Right cardiac atrium (tissue), 5 donors: ENCODE measurements at places on chromosomes 12 and 14. TPM values are rescaled to one million over a fixed set of nuclear protein-coding genes. Genes with fewer than 3 reads are reported as not detected.

COX6A1 gene
- 197 TPM for total RNA-seq

NKX2-1 gene
- not detected for total RNA-seq

- no peak for DNase-seq
These were observed 114.8 kb downstream of the RIMBP2 start for GRCh38 chr12:130601327-130601726.

RNFT2 gene
- total RNA-seq = 1.4 TPM

DNA sequence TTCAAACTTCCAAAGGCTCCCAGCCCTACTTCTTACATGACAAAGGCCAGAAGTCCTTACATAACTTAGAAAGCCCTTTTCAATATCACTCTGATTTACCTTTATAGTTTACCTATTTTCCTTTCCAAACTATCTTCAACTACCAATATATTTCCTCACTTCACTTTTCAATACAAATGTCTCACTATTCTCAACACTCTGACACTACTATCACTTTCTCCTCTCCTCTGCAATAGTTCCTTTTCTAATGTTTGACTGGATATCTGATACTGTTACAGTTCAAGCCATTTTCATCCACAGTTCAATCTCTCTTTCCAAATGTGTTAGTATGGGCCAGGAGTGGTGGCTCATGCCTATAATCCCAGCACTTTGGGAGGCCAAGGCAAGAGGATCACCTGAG, 3.3 kb downstream of the SARNP start:
- DNase-seq = no peak

DNA sequence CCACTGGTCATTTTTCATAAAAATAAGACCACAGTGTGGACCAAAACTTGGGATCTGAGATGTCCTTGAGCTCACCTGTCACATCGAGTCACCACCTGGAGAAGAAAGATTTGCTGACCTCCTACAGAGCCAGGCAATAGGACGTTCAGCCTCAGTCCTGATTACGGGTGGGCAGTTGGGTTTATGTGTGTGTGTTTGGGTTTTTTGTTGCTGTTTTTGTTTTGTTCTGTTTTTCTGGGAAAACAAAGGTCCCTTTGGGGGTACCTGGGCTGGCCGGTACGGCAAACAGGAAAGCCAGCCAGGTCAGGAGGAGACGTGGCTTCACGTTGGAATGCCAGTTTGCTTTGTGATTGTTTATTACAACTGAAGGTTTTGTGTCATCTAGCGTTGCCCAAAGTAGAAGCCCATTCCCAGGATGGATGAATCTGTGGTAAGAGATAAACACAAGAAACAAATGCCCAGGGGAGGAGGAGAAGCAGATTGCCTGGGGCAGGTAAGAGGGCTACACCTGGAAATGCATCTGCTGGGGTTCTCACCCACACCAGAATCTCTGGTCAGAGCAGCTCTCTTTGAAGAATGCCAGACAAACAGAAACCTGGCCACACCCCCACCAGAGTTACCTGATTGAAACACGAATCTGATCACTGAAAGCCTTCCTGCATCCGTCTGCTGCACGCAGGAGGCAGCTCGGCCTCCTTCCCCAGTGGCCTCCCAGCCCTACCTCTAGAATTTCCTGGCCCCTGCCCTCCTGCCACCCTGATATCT, 100.1 kb upstream of the DIO3 start:
- DNase-seq = no peak

DNA sequence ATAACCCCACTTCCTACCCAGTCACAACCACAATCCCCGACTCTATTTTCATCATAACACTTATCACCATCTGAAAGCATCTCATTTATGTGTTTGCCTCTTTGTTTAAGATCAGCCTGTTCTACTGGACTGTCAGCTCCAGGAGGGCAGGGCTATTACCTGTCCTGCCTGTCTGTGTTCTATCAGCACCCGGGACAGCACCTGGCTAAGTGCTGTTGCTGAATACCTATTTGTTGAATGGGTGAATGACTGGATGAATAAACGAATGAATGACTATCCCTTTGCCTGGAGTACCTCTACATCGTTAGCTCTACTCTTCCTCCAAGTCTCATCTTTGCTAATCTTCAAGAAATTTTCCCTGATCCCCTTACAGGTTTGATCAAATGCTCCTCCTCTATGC, 69.0 kb downstream of the WSCD2 start:
- DNase-seq = no peak

GRCh38 chr14:22556021-22556989, 32.7 kb downstream of the DAD1 start:
- peak; percentile 79 for DNase-seq

SOCS2 gene
- 11.3 TPM for total RNA-seq

DNA sequence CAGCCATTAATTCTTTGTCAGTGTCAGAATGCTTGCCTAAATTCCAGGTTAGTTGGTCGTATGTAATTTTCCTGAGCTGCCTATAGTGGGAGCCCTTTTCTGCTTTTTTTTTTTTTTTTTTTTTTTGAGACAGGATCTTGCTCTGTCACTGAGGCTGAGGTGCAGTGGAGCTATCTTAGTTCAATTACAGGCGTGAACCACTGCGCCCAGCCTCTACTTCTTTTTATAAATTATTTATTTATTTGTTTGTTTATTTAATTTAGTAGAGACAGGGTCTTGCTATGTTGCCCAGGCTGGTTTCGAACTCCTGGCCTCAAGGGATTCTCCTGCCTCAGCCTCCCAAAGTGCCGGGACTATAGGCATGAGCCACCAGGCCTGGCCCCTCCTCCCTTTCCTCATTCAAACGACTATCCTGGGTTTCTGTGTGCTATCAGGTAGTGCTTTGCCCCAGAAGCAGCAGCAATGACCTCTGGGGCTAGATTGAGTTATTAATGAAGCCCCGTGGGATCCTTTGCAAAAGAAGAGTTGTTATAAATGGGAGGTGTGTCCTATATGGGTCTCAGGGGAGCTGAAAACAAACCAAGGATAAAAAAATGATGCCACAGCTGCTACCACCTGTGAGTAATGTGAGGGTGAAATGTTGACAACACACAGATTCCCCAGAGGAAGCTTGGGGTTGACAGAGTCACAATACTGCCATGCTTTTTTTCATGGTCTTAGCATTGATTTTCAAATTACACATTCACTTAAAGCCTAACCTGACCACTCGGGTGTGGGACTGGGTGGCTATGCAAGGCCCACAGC, 34.6 kb upstream of the NFKBIA start:
- DNase-seq = no peak

DNA sequence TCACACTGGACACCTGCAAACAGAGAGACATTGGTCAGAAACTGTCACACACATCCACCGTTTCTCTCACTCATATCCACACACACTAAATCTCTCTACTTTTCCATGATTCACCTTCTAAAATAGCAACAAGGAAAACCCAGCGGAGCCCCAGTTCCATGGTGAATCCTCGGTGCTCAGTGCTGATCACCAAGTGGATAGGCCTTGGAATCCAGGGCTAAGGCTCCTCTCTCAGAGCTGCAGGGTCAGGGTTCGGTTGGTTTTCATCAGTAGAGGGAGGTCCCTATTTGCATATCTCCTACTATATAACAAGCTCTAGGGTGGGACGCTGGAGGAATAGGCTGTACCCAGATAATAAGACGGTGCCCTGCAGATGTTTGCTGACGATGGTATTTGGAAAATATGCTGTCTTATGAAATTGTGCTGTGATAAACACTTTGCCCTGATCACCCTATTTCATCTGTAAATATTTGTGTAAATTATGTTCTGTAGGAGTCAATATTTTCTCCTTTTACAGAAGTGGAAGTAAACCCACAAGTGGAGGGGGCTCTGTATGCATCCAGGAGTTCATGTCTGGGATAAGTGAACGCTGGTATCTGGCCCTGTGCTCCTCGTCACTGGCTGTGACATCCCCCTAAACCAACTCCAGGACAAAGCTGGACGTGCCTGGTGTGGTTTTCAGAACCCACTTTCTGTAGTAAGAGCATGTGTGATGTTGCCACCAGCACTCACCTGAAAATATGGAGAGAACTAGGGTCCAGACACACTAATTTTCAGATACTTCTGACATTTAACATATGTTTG, 709.2 kb downstream of the TMEM121 start:
- no peak for DNase-seq

KLRC4 gene
- not detected for total RNA-seq

SAMD4A gene
- total RNA-seq = 166 TPM

- no peak for DNase-seq
These were observed 2.1 kb upstream of the CDKN1B start for GRCh38 chr12:12715128-12715458.

GRCh38 chr12:72289633-72290032, 17.5 kb downstream of the TRHDE start:
- no peak for DNase-seq

DBX2 gene
- total RNA-seq = 0.65 TPM

RFC5 gene
- total RNA-seq = 5.0 TPM

DNA sequence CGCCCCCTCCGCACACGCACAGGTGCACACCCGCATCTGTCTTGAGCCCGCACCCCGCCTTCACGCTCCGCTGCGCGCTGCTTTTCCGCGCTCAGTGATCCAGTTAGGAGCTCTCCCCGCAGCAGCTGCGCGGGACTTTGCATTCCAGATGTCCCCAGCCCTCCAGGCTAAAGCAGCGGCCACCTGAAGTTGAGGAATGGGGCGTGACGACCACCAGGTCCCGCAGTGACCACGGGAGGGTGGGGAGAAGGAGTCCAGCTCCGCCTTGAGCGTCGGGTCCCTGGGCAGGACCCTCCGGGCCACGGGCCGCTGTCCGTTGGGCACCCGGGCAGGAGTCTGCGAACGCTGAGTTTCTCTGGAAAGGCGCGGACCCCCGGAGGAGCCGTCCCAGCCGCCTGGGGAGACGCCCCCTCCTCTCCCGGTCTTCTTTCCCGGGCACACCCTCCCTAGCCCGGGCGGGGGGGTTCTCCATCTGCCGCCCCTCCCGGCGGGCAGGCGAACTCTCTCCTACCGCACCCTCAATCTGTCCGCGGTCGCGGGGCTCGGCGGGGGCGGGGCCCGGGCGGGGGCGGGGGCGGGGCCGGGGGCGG, 334 bp upstream of the TMEM132C start:
- DNase-seq = peak; percentile 75

C12orf57 gene
- 262 TPM for total RNA-seq

DNA sequence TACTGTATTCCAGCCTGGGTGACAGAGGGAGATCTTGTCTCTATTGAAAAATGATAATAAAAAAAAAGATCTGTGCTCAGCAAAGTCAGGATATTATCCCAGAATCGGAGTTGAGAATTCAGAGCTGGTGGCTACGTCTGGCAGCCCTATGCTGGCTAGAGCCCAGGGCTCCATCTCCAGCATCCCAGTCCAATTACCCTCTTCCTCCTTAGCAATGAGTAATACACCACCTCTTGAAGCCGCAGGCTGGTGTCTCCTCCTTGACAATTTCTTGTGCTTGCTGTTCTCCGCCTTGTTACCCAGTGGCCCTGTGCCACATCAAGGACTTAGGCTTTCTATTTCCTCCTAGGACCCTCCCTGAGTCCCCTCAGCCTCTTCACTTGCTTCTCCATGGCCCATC, 38.4 kb upstream of the DDX11 start:
- no peak for DNase-seq

GRCh38 chr14:61691495-61691894, 3.8 kb upstream of the HIF1A start:
- DNase-seq = no peak

GUCY2C gene
- total RNA-seq = not detected

- DNase-seq = no peak
These were observed 2.7 kb downstream of the RAP1B start for GRCh38 chr12:68613209-68613904.

IAPP gene
- total RNA-seq = not detected

DNA sequence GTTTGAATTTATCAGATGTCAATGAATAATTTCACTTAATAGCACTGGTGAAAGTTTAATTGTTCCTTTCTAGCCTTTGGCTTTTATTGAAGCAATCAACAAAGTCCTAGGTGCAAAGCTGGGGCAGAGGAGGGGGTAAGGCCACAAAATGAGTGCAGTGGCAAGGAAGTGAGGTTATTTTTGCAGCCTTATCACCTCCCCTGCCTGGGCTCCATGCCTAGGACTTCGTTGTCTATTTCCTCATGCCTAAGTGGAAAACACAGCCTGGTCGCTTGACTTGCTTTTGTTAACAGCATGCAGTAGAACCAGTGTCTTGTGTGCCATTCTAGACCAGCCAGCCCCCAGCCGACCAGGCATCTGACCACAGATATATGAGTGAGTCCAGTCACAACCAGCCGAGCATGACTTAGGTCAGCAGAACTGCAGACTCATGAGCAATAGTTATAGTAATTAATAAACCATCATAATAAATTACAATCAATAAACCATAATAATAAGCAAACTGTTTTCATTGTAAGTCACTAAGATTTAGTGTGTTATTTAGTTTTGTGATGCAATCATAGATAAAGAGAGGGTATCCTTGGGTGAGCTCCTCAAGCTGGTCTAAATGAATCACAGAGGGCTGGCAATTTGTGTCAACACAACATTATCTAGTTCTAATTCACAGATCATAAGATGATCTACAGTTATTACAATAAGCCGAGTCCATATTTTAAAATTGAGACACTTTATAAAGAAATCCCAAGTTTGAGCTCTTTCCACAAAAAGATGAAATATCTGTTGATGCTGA, 156.8 kb downstream of the GLT1D1 start:
- DNase-seq = no peak
